ENCODE measurements at places on chromosomes 16 and 17.
A peak's percentile ranks its signal among the peaks of the same experiment; 100 is the strongest.

DNA sequence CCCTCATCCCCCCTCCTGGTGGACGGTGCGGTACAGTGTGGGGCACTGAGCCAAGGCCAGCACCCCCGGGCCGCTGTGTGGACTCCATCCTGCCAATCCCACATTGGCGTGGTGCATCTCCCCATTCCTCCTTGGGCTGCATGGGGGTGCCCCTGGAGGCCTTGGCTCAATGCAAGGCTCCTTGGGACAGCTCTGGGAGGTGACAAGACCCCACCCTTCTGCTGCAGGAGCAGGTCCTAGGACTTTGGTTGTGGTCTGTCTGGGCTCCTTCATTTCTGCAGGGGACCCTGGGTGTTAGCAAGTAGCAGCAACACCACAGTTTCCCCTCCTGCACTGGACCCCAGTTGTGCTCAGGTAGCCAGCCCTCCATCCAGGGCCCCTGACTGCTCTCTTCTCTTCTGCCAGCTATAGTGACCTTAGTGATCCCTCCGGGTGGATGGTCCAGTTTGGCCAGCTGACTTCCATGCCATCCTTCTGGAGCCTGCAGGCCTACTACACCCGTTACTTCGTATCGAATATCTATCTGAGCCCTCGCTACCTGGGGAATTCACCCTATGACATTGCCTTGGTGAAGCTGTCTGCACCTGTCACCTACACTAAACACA lies 1.3 kb downstream of the PRSS21 start:
- DNase-seq = no peak

GRCh38 chr17:79843474-79843815 lies 4.2 kb upstream of the CBX4 start:
- DNase-seq = no peak

GRCh38 chr16:87295259-87295658 lies 21.9 kb downstream of the C16orf95 start:
- DNase-seq = no peak

DNA sequence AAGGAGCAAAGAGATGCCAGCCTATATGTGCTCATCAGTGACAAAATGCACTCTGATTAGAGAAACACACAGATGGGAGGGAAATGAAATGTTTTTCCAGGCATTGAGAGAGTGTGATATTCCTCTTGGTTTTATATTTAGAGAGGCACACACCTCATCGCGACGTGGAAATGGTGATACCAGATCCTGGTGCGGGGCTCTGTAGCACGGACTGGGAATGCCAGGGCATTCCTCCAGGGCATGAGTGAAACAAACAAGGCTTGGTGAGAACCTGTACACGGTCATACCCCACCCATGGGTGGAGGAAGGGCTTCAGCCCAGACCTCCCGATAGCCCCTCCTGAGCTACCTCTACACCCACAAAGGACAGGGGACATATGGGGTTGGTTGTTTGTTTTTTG lies 280.2 kb downstream of the C16orf95 start:
- no peak for DNase-seq

GRCh38 chr16:81593481-81593880 lies 148.9 kb downstream of the CMIP start:
- no peak for DNase-seq

GRCh38 chr16:48354877-48355855 lies 30.0 kb downstream of the SIAH1 start:
- no peak for DNase-seq

- no peak for DNase-seq
Measured at GRCh38 chr17:32819035-32819434, 57.9 kb downstream of the MYO1D start.

- DNase-seq = peak; percentile 89
Measured at GRCh38 chr16:57536306-57537193, at the start of gene CCDC102A. Gene CCDC102A, minus strand, starts transcription at chr16:57536571. Its CDS starts 7,394 bp downstream, at chr16:57529177.

DNA sequence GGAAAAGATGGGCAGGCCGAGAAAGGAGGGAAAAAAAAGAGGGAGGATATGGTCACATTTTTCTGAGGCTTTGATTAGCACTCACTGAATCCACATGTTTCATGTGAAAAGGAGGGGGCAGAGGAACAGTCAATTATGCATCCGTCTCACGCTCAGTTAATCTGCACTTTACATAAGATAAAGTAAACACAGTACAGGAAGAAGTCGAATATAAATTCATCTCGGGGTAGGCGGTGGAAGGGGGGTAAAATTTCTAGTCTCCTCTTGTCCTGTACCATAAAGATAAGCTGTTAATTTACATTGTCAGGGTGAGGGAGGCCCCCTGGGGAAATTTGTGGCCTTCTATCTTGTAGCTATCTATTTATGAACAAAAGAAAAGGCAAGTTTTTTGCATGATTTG lies 73.1 kb upstream of the CES5A start:
- no peak for DNase-seq

GRCh38 chr17:65677932-65678331 lies 116.5 kb upstream of the AXIN2 start:
- DNase-seq = no peak

DNA sequence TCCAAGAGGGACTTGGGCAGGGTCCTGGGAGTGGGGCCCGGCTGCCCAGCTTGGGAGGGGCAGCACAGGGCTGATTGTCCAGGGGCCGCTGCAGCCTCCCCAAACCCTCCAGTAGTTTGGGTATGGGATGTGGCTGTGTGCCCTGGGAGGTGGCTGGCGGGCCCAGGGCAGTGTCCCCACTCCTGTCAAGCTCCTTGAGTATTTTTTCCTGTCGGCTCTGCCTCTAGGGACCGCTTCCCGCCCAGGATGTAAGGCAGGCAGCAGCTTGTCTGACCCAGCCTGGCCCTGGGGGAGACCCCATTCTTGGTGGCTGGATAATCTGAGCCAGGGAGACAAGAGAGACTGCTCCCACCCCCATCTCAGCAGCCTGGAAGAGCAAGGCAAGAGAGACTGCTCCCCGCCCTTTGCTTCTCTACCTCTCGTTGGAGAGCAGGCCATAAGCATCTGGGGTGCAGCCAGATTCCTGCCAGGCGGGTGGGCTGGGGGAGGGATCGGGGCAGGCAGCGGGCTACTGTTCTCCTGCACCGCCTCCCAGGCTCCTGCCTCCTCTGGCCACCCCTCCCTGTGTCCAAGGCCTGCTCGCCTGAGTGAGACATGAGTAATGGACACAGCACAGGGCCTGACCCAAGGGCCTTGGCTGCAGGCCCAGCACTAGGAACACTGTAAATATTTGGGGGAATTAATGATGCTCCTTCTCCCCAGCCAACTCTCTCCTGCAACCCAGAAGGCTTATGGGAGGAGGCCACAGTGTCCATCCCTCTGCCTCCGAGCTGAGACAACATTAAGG lies 18.4 kb upstream of the ITGA3 start:
- DNase-seq = no peak

GRCh38 chr17:77146882-77147281 lies 6.1 kb downstream of the SEC14L1 start:
- DNase-seq = no peak

GRCh38 chr16:19281246-19281645 lies 4.3 kb upstream of the CLEC19A start:
- no peak for DNase-seq

DNA sequence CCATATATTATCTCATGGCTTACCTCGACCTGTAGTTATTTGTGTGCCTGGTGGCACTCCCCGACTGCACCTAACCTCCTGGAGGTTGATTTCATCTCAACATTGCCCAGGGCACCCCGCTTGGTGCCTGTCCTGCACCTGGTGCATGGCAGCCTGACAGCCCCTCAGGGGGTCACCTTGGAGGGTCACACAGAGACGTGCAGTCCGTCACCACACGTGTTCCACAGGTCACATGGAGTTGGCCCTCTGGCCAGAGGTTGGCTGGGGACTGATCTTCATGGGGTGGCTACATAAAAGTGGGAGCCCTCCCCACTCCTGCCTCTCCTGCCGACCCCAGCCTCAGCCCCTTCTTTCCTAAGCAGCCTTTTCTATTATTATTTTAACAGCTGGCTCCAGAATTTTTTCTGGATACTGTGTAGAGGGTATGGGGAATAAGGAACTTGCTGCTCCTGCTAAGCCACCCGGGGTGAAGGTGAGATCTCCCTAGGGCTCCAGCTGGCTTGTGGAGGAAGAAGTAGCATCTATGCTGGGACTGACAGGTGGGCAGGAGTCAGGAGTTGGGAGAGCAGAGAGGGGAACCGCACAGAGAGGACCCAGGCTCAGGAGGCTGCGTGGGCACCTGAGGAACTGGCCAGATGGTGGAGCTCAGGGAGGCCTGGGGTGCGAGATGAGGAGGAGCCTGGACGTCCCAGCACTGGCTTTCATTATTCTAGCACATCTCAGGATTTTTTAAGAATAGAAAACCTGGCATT lies 12.5 kb upstream of the NKD1 start:
- peak; percentile 91 for DNase-seq

- DNase-seq = no peak
Measured at GRCh38 chr16:19294156-19294649, 8.7 kb downstream of the CLEC19A start.

DNA sequence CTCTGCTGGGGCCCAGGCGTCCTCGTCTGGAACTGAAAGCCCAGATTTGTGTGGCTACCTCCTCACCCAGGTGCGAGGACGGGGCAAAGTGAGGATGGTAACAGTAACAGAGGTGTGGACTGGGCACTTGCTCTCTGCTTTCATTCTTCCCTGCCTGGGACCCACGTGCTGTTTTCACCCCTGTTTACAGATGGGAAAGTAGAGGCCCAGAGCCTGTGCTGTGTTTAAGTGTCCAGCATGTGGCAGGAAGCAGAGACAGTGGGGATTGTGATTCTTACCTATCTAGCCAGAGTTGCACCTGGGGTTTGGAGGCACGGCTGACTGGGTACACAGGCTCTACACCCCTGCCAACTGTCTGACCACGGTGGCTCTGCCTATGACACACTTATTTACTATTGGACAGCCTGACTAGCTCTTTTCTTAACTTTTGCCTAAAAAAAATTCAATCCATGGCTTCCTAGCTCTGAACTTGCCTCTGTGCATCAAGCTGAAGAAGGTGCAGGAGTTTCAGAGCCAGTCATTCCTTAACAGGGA lies 155.4 kb downstream of the CLEC16A start:
- DNase-seq = no peak

GRCh38 chr16:70576431-70577255 lies 53.0 kb downstream of the SF3B3 start:
- DNase-seq = no peak

- no peak for DNase-seq
Measured at GRCh38 chr17:45197555-45198334, 23.9 kb upstream of the FMNL1 start.

- no peak for DNase-seq
Measured at GRCh38 chr17:59292174-59292523, 39.3 kb upstream of the YPEL2 start.

DNA sequence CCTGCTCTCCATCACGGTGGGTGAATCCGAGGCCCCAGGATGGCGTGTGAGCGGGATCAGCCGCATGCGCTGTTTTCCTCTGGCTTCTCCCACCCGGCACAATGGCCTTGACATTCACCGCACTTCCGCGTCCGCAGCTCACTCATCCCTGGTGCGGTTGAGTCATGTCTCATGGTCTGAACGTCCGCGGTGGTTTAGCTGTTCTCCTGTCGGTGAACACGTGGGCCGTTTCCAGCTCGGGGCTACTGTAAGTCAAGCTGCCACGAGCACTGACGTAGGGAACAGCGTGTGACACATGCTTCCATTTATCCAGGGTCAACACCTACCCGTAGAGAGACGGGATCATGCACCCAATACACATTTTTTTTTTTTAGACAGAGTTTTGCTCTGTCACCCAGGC lies 15.3 kb upstream of the CACNA1H start:
- no peak for DNase-seq

GRCh38 chr16:64780445-64780844 lies 341.4 kb downstream of the CDH11 start:
- no peak for DNase-seq

- DNase-seq = no peak
Measured at GRCh38 chr17:30170415-30170987, 53.9 kb downstream of the NSRP1 start.

DNA sequence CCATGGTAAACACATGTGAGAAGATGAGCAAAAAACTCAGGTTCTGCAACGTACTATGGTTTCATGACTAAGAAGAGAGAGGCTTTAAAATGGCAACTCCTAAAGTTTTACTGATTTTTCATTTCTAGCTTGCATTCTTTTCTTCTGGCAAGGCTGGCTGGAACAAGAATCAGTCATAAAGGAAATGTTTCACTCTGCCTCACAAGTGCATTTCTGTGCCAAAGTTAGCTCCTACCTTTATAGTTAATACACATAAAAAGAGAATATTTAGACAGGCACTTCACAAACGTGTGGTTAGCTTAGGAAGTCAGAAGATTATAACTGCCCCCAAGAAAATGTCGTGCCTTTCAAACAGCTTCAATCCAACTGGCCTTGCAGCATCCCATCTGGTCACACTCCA lies 417.1 kb upstream of the CDH11 start:
- no peak for DNase-seq

DNA sequence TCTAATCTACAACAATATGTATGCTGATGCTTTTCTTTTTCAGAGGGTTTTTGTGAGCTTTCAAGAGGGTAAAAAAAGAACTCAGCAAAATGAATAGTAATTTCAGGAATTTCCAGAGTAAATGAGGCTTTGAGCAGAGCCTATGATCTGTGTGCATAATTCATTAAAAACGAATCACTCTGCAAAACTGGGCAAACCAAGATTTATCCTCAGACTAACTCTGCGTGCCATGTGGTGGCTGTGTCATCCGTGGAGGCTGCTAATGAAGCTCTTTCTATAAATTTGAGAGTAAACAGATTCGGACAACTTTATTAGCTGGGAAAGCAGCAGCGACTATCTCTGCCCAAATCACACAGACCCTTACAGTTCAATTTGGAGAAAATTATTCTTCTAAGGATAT lies 83.8 kb downstream of the FOXL1 start:
- DNase-seq = no peak

DNA sequence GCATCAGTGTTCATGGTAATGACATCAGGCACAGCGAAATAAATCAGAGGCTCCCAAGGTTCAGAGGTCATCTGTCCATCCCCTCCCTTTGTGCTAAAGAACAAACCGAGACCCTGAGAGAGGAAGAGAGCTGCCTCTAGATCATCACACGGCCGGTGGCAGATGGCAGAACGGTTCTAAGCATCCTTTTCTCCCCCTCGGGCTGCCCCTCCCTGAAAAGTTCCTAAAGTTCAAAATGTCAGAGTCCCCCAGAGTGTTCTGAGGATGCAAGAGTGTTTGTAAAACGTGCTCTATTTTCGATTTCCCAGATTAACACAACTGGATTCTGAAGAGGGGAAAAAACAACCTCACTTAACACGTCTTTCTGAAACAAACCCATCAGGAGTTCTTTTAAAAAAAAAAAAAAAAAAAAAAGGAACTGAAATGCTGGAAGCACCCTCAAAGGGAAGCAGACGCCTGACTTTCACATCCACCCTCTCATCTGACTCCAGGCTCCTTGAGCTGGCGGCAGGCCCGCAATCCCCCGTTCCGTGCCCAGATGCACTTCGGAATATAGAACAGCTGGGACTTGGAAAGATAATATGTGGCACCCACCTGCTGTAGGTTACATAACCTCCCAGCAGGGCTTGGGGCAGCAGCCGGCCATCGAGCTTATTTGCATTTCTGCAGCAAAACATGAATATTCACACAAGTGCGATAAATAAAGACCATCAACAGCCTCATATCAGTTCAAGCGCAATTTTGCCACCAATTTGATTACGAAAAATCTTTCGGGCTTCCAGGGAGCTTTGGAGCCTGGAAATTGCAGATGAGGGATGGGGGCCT lies 115.5 kb upstream of the SMURF2 start:
- no peak for DNase-seq

GRCh38 chr17:79082311-79083190 lies 7.9 kb downstream of the ENGASE start:
- no peak for DNase-seq

GRCh38 chr17:8696426-8696825 lies 48.2 kb downstream of the CCDC42 start:
- no peak for DNase-seq

- no peak for DNase-seq
Measured at GRCh38 chr17:36816907-36817288, 120.4 kb upstream of the LHX1 start.

GRCh38 chr16:50982808-50983207 lies 168.3 kb downstream of the SALL1 start:
- no peak for DNase-seq
